ENCODE measurements at places on chromosomes 4 and X.

- peak; percentile 16 for DNase-seq
Measured at GRCh38 chr4:155734065-155734464, 24.8 kb upstream of the GUCY1B1 start.

DNA sequence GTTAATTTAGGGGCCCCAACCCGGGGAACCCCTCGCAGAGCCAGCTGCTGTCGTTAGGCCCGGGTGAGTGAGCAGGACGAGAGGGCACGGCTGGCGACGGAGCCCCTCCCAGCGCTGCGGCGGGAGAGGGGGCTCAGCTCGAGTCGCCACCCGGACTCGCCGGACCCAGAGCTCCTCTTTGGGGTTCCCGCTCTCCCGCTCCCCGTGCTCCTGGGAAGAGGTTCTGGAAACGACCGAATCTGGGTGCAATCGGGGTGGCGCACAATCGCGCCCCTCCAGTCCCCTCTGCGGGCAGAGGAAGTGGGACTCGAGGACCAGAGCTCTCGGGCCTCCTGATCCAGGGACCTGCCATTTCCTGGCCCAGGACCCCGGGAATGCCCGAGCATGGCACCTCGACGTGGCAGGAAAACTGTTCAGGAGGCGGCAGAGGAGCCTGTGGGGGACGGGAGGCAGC is 37.3 kb upstream of the ARAF start:
- no peak for DNase-seq

- DNase-seq, result no peak
Measured at GRCh38 chr4:8703857-8704495, 111.4 kb downstream of the CPZ start.

DNA sequence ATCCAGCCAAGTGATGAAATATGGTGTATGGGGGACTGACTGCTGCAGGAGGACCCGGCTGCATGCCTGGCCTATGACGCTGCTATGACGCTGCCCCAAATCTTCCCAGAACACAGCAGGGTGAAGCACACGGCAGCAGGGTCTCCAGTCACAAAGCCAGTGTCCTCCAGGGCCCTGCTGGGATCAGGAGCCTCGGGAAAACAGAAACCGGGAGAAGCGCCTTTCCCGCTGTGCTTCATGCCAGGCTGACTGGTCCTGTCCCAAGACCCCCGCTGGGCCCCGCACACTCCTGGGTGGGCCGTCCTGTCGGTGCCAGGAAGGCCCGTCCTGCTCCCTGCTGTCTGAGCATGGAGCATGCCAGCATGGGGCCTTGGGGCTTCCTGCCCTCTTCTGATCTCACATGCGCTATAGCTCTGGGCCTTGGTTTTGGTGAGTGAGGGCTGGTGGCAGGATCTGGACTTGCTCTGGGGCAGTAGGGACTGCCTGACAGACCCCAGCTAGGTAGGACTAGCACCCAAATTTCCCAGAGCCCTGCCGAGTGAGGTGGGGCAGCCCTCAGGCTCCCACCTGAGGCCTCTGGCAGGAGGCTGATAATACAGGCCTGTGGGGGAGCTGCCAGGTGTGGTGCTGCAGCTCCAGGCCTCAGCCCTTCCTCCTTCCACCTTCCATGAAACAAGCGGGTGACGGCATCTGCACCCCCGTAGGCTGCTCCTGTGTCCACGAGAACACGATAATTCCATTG is 64.0 kb downstream of the ACOX3 start:
- DNase-seq, result peak; percentile 21

- peak; percentile 56 for DNase-seq
Measured at GRCh38 chrX:150414228-150414627, 51.1 kb downstream of the MAMLD1 start.

DNA sequence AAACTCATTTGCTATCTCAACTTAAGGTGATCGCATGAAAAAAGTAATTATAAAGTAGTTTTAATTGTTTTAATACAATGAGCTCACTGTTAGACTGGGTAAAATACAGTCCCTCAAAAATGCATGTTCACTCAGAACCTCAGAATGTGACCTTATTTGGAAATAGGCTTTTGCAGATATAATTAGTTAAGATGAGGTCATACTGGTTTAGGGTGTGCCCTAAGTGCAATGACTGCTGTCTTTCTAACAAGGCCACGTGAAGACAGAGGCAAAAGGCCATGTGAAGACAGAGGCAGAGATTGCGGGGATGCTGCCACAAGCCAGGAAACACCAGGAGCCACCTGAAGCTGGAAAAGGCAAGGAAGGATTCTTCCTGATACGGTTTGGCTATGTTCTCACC is 262.1 kb downstream of the NKX6-1 start:
- DNase-seq, result no peak

- DNase-seq, result no peak
Measured at GRCh38 chr4:56619816-56620215, 61.3 kb downstream of the HOPX start.

- no peak for DNase-seq
Measured at GRCh38 chr4:82948647-82949204, 48.2 kb downstream of the THAP9 start.

- peak; percentile 75 for DNase-seq
Measured at GRCh38 chrX:24294619-24295018, 19.2 kb downstream of the SUPT20HL2 start.

DNA sequence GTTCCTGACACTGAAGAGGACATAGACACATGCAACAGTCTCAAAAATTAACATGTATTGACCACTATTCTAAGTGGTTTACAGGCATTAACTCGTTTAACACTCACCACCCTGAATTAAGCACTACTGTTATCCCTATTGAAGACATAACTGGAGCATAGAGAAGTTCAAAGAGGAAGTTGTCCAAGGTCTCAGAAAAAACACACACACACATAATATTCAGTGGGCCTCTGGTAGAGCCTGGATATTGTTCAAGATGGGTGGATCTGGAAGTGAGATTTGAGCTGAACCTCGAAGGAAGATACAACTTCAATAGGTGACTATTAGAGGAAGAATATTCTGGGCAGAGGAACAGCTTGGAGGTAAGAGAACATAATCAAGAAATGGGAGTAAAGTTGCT is 334.9 kb downstream of the HNRNPD start:
- no peak for DNase-seq

- peak; percentile 10 for DNase-seq
Measured at GRCh38 chr4:98046665-98047064, 96.6 kb downstream of the STPG2 start.

DNA sequence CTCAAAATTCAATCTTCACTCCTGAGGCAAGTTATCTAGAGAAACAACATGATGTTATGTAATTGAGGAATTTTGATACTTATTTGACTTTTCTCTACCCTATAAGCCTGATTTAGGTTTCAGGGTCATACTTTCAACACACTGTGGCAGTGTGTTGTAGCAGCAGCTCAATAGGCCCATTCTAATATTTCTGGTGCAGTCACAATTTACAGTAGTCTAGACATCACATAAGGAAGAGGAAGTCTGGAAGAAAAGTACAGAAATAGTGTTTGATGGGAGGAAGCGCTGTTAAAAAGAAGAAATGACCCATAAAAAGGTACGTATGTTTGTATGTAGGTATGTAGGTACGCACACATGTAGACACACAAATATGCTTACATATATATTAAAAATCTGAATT is 194.3 kb downstream of the ARHGAP24 start:
- DNase-seq, result no peak

DNA sequence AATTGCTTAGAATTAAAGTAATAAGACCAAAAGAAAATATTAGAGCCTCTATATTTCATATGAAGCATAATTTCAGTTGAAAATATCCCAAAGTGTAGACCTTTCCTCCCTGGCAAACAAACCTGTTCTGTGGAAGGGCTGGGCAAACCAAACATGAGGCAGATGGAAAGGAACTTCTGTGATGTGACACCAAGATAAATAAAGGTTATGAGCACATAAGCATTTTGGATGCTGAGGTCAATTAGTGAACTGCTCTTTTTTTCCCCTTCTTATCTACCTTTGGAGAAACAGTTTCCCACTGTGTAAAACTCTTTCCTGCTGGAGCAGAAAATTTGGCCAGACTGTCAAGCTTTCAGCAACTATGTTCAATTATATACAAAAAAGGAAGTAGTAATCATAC is 109.6 kb upstream of the STIM2 start:
- no peak for DNase-seq

GRCh38 chrX:54085666-54086065 is 41.4 kb upstream of the PHF8 start:
- DNase-seq, result no peak

- DNase-seq, result no peak
Measured at GRCh38 chrX:120236687-120237479, 13.7 kb upstream of the ZBTB33 start.

- no peak for DNase-seq
Measured at GRCh38 chr4:86099348-86099747, 260.5 kb downstream of the MAPK10 start.

DNA sequence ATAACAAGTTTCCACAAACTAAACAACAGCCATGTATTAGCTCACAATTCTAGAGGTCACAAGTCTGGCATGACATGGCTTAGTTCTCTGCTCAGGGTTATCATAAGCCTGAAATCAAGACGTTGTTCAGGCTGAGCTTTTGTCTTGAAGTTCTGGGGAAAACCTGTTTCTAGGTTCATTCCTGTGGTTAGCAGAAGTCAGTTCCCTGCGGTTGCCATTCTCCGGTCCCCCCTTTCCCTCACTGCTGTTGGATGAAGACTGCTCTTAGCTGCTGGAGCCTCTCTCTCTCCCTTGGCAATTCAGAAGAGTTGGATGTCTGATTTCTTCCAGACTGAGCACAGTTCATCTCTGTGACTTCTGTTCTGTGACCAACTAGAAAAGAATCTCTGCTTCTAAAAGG is 962.6 kb downstream of the PCDH7 start:
- DNase-seq, result no peak

- no peak for DNase-seq
Measured at GRCh38 chr4:54708339-54709279, 50.9 kb downstream of the KIT start.

DNA sequence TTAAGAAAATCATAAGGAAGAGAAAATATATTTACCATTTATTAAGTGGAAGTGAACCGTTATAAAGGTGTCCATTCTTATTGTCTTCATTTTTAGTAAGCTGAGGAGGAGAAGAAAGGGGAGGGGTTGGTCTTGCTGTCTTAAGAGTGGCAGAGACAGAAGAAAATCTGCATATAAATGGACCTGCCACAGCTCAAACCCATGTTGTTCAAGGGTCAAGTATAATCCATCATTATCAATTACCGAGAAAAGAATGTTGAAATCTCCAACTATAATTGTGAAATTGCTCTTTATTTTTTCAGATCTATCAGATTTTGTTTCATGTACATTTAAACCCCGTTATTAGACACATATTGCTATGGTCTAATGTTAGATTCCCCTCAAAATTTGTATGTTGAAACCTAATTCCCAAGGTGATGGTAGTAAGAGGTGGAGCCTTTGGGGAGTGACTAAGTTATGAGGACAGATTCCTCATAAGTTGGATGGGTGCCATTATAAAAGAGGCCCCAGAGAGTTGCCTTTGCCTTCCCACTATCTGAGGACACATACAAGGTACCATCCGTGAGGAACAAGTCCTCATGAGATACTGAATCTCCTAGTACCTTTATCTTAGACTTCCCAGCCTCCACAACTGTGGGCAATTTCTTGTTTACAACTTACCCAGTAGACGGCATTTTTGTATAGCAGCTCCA is 58.5 kb upstream of the SMAD1 start:
- DNase-seq, result peak; percentile 2

DNA sequence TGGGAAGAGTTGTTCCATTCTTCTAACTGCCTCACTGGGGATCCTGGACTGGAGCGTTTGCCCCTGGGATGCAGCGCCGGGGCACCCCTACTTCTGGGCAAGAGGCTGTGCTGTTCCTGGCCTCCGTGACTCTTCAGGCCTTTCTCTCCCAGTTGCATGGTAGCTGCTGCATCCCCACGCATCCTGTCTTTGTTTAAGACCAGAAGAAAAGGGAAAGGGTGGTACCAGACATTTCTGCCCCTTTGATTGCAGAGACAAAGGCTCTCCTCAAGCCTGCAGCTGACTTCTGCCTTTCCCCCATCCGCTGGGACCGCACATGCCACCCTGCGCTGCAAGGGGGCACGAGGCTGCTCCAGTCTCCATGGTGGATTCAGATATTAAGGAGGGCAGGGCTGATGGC is 70.4 kb downstream of the SHROOM2 start:
- DNase-seq, result no peak

DNA sequence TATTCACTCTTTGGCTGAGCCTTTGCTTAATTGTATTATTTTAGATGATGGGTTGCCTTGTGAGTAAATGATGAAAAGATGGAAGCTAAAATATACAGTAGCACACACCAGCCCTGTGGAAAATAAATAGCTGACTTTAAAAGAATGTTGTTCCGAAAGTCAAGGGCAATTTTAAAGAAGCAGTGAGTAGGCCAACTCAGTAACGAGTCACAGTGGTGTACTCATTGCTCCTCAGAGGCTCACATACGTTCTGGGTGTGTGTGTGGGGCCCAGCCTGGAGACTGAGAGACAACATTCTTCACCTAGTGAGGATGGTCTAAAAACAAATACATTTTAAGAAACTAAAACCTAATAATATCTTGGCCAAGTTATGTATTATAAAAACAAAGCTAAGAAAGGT is 640.3 kb downstream of the TRIML1 start:
- DNase-seq, result no peak

GRCh38 chrX:69969460-69969859 is 80.3 kb downstream of the AWAT2 start:
- no peak for DNase-seq

DNA sequence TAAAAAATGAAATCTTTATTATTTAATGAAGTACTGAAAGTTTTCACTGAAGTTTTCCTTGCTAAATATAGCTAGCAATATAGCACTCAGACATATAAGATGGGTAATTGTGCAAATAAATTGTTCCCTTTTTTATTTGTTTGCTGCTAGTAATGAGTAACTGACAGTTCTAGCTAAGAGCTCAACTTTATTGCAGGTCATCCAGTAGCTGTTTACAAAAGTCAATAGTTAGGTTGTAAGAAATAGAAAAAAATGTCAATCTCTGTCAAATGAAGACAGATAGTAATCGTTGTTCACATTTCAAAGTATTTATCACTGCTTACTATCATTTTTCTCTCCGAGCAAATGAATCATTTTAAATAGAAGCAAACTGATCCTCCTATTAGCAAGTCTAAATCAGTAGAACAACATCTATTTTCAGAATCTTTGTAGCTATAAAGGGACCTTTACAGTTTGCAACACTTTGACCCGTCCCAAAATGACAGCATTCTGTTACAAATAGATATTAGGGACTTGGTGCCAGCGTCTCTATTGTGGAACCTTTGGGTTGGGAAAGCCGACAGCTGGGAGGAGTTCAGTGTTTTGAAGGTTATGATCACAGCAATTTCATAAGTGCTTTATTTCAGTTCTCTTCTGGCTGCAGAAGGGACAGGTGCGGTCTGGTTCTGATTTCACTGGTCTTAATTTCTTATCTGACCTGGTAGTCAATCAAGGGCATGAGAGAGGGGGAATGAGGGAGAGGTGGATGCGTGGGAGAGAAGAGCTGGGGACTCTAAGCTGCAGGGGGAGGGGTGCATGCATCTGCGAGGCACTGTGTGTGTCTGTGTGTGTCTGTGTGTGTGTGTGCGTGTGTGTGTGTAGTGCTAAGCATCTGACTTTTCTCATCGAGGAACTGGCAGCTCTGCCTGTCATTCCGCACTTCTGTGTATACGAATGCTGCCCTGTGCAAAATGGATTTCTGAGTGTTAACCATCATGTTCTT is 227.9 kb upstream of the PITX2 start:
- DNase-seq, result no peak
